GDM1 (cell line): ENCODE measurements at places on chromosomes 7 and 10.

GRCh38 chr7:21771906-21772610, 173.6 kb downstream of the CDCA7L start:
- DNase-seq = no peak

GRCh38 chr7:46897381-46897780, 684.5 kb downstream of the TNS3 start:
- DNase-seq = no peak

DNA sequence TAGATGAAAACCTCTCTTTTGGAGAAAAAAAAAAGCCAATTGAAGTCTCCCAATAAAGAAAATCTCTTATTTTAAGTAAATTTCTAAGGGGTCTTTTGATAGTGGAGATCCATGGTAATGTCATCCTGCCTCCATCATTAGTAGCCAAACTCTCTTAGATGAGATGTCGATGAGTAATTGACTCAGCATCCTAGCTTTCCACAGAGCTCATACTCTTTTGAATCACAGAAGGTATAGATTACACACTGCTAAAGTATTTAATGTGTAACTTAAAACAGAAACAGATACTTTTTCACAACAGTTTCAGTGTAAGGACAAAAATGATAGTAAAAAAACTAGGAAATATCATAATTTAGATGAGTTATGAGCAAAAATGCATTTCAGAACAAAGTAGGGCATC, 19.4 kb downstream of the MAGI2 start:
- DNase-seq = no peak

GRCh38 chr10:71486484-71487114, 89.9 kb downstream of the CDH23 start:
- DNase-seq = peak; percentile 66

DNA sequence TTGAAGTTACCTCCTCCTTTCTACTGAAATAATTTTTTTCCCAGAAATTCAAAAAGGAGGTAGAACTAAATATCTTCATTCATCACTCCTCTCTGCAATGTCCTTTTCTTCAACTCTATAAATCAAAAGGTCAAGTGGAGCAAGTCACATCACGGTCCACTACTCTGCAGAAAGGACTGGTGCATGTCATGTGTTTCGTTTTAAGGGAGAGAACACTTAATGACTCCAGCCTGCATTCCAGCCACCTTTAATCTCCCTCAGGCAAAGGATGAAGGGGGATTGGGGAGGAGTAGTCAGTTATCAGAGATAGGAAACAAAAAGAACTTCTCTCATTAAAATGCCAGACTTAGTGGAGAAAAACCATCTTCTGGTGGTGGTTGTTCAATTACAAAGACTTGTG, 78.9 kb downstream of the ANK3 start:
- no peak for DNase-seq

DNA sequence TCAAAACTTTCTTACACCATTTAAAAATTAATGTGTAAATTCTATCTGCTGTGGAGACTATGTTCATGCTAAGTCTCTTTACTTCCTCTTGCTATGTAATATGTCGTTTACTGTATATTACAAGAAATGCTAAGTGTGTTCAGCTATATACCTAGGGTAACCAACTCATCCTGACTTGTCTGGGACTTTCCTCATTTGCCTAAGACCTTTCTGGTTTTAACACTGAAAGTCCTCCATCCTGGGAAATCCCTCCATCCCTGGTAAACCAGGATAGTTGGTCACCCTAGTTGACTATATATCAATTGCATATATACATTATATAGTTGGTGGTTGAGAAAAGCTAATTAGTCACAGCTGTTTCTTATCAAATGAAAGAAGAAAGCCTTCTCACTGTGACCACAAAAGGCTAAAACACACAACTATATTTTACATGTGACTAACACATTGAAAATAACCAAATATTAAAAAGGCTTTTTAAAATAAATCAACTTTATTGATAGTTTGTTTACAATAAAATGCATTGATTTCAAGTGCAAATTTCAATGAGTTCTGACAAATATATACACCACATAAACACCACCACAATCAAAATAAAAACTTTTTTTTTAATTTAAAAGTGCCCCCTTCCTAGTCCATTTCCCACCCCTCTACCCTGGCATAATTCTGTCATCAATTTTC, 167.7 kb upstream of the INHBA start:
- DNase-seq = no peak

DNA sequence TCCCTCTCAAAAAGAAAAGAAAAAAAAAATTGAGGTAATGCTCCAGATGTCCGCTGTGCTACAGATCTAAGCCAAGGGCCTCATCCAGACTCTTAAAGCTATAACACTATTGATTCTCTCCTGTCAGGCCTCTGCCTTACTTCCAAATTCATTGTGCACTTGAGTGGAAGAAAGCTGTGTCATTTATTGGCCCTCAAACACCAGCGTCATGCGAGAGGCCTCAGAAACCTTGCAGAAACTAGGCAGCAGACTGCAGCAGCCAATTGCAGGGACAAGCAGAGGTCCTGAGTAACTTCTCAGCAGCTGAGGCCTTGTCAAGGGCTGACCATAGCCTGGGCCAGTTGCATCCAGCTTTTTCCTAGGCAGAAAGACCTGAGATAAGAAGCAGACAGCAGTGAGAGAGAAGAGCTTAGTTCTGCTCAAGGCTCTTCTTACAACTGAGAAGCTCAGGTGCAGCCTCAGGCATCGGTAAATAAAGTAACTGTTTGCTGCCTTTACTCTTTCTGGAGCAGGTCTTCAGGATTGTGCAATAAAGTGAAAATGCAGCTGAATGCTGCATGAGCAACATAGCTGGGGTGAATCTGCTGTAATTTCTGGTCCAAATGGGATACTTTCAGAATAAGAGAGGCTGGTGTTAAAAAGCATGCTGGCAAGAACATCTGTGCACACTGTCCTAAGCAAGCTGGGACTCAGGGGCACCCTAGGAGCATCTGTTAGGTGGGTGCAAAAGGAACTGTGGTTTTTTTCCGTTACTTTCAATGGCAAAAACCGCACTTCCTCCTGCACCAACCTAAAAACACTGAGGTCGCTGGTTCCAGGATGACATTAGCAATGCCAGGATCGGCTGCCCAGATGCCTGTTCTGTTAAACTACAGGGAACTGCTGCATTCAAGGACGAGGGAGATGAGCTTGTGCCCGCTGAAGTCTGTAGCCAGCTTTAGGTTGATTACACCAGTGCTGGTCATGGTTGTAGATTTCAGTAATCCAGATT, 181.8 kb upstream of the PFKP start:
- peak; percentile 65 for DNase-seq

- no peak for DNase-seq
These were observed 2.9 kb downstream of the C1QL3 start for GRCh38 chr10:16518822-16519221.

GRCh38 chr7:125195156-125195555, 265.5 kb upstream of the POT1 start:
- no peak for DNase-seq

GRCh38 chr10:100479037-100479436, 16.2 kb downstream of the WNT8B start:
- DNase-seq = no peak

DNA sequence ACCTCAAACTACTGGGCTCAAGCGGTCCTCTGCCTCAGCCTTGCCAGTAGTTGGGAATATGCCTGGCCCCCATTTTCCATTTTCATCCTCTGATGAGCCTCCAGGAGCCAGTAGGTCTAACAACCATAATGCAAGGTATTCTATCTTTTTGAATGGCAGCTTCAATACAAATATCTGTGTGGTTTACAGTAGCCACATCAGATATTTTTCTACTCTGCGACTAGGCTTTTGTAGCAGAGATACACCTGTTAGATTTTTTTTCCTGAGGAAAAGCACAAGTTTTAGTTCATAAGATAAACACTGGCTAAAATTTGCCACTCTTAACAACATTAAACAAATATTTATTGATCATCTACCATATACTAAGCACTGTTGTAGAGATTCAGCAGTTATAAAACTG, 3.9 kb upstream of the GLCCI1 start:
- DNase-seq = no peak

DNA sequence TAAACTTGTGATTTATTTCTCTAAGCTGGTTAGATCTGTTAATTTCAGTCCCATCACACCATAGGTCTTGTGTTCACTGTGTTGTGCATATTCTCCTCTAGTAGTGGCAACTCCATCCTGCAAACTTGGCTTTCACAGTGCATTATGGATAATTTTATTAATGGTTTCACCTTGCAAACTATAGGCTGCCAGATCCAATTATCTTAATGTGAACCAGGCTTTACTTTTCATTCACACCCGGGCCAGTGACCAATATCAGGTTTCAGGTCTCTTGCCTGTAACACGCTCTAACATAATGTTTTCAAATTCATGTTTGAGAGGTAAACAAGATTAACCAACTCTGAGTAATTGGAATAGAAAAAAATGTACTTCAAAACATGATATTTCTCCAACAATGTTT, 1293.0 kb downstream of the REEP3 start:
- no peak for DNase-seq

- DNase-seq = no peak
These were observed 184.4 kb downstream of the DNAJB6 start for GRCh38 chr7:157521061-157521731.

- no peak for DNase-seq
These were observed 205.8 kb downstream of the EXOC4 start for GRCh38 chr7:133458688-133459087.

- DNase-seq = no peak
These were observed 239.0 kb upstream of the PODXL start for GRCh38 chr7:131795400-131795799.

GRCh38 chr7:21023841-21024484, 237.3 kb upstream of the SP8 start:
- no peak for DNase-seq

DNA sequence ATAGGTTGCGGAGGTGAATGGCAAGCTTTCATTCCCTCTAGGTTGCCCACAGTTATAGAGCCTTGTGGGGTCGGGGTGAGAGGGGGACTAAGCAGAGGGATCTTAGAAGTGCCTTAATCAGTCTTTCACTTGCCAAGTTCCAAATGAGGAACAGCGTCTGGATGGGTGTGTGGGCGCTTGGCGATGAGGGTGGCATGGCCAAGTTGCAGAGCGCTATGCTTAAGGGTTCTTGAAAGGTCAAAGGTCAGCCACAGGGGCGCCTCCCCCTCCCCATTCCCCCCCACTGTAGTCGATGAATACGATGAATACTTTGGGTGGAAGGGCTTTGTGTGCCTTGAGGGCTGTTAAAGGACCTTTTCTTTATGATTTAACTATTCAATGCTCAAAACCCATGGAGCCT, 185.0 kb downstream of the TCF7L2 start:
- DNase-seq = no peak

- no peak for DNase-seq
These were observed 78.4 kb downstream of the CUL2 start for GRCh38 chr10:35011771-35012191.
